ENCODE measurements at places on chromosomes 6 and 20. TPM values are rescaled to one million over a fixed set of nuclear protein-coding genes. Genes with fewer than 3 reads are reported as not detected.

- no peak for DNase-seq
Observed at GRCh38 chr20:48139262-48140041, 354.2 kb upstream of the SULF2 start.

DNA sequence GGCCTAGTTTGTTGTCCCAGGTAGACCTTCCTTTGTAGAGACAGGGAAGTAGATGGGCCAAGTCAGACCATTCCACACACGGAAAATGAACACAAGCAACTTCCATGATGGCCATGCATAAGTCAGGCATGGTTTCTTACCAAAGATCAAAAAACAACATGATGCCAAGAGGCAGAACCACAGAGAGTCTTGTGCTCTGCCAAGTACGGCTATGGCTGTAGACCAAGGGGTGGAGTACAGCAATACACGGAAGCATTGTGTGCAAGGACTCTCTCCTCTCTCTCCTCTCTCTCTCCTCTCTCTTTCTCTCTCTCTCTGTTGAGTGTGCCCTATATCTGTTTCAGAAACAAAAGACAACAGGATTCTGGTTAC, 4.8 kb upstream of the DUSP22 start:
- DNase-seq: no peak

DNA sequence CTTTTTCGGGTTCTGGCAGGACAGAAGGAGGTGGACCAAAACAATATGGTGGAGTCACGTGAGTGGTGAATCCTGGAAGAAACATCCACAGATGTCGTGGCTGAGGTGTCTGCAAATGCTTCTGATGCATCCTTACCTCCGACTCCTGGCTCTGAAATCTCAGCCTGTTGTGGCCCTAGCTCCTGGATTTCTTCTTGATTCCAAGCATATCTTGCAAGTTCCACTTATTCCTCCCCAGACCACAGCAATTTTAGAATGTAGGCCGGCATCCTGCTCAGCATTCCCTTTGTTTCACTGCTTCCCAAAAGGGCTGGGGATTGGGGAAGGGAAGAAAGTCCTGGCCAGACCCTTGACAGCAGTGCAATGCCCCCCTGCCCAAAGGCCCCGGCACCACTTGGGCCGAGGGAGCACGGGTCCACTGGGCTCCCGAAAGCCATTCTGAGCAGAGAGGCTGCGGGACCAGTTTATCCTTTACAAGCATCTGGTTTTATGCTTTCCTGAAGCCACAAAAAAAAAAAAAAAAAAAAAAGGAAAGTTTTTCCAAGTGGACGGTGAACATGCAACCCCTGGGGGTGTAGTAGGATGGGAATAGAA, 200.9 kb upstream of the RNF24 start:
- no peak for DNase-seq

DNA sequence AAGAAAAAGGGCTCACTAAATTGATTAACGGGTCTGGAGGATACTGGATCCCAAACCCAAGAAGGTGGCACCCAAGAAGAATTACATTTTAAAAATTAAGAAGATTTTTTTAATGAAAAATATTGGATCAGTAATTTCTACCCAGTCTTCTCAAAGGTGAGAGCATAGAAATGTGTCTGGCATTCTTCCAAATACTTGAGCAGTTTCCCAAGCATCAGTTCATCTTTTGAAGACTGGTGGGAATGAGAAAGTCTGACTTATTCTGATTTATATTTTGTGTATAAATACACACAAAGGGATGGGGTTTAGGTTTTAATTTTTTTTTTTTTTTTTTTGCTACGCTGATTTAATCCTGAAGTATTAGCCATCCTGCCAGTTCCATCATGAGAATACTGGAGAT, 3.3 kb downstream of the MGME1 start:
- DNase-seq: no peak

DNA sequence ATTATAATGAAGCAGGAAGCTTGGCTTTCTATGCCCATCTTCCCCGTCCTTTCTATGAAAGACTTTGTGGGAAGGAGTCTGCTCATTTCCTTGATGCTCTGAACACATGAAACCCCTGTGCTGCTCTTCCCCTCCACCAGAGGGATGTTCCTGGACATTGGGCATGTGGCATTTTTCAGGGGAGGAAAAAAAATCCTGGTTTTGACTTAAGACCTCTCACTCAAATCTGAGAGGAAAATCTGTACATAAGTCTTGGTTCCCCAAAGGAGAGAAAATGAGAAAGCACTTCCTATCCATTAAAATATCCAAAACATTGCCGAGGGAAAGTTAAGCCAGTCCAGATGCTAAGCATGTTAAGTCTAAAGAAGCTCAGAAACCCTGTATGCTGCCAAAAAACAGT, 393.0 kb downstream of the PAX1 start:
- no peak for DNase-seq

GRCh38 chr6:151181706-151182363, 57.9 kb upstream of the AKAP12 start:
- DNase-seq: no peak

- DNase-seq: no peak
Observed at GRCh38 chr6:64504503-64504902, 868.9 kb downstream of the PHF3 start.

DNA sequence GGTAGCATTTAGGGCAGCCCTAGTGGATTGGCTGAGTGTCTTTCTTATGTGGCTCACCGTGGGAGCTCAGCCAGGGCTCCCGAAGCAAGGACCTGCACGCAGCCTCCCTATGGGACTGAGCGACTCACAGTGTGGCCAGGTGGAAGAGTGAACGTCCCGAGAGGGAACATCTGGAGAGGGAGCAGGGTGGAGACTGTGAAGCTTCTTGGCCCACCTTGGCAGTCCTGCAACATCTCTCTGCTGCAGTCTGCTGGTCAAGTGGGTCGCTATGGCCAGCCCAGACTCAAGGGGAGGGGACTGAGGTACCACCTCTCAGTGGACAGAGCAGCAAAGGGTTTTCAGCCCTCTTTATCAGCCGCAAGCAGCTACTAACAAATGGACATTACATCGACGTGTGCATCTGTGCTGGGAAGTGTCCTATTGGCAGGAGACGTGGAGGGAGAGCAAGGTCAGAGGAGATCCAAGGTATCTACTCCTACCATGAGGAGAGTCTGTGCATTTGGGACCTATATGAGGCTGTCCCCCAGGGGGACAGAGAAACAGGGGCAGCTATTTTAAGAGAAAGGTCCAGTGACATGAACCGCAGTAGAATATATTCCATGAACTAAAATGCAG, 49.0 kb upstream of the NXT1 start:
- no peak for DNase-seq

DNA sequence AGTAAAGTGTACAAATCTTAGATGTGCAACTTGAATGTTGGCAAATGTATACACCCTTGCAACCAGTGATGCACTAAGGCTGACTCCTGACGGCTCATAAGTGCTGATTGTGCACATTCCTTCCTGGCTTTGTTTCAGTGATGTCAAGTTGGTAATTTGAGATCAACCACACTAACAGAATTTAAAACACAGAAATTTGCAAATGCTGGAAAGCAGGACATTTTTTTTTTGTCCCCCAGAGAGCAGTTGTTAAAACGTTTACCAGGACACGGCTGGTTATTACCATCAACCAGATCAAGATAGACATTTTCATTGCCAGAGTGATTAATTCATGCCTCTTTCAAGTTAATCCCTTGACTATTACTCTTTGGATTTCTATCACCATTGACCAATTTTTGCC, 735.6 kb downstream of the RFPL4B start:
- DNase-seq: no peak

GRCh38 chr6:110255211-110255750, 75.1 kb downstream of the CDC40 start:
- no peak for DNase-seq

DNA sequence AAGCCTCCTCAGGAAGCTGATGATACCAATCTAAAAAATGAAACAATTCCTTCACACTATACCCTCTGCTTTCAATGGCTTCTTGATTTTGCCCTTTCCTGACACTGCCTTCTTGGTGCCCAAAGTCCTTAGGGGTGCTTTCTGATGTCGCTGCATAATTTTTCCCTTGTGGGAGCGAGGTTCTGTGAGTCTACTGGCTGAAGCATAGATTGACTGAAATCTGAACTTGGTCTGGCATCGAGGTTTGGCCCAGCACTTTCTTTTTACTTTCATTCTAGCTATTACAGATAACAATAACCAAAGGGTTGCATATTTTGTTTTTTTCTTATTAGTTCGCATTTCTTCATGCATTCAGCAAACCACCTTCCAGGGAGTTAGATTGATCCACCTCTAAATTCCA, 65.8 kb downstream of the E2F3 start:
- no peak for DNase-seq

GRCh38 chr6:43871933-43872332, 101.9 kb downstream of the VEGFA start:
- DNase-seq: no peak

- no peak for DNase-seq
Observed at GRCh38 chr6:29968130-29968529, 25.8 kb downstream of the HLA-A start.

- DNase-seq: no peak
Observed at GRCh38 chr6:13427801-13428582, 59.4 kb downstream of the GFOD1 start.

DNA sequence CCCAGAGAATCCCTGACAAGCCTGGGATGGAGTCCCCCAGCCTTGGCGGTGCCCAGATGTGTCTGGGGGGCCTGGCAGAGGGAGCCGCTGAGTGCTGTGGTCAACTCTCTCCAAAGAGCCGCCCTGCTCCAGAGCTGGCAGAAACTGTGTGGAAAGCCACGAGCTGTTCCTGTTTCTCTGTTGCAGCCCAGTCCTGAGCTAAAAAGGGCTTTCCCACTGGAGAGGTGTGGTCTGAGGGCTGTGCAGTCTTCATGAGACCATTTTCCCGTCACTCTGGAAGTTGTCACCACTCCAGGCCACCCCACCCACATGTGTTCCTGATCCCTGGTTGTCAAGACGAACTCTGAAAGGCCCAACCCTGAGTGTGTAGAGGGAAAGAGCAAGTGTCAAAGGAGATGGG, 99.7 kb upstream of the KCNK16 start:
- DNase-seq: peak; percentile 63

Gene SLC12A5
- total RNA-seq: not detected

Gene ZC2HC1B
- not detected for total RNA-seq

Gene FRK
- total RNA-seq: 7.5 TPM

Gene DDO
- total RNA-seq: 31.1 TPM

Gene MYMX
- 0.56 TPM for total RNA-seq

Gene CLVS2
- 0.11 TPM for total RNA-seq

Gene HRH3
- total RNA-seq: not detected

Gene BPI
- total RNA-seq: 0.11 TPM

Gene CNR1
- total RNA-seq: 0.11 TPM

Gene UBD
- total RNA-seq: 0.35 TPM

Gene WFDC2
- total RNA-seq: 1.0 TPM

Gene JAG1
- 22.1 TPM for total RNA-seq

Gene COL10A1
- total RNA-seq: not detected

Gene VSX1
- total RNA-seq: 0.30 TPM

Gene ALDH8A1
- total RNA-seq: 0.19 TPM

Gene EPPIN
- total RNA-seq: not detected

Gene KDM1B
- 13.2 TPM for total RNA-seq
